ENCODE measurements at places on chromosomes 4 and X.

DNA sequence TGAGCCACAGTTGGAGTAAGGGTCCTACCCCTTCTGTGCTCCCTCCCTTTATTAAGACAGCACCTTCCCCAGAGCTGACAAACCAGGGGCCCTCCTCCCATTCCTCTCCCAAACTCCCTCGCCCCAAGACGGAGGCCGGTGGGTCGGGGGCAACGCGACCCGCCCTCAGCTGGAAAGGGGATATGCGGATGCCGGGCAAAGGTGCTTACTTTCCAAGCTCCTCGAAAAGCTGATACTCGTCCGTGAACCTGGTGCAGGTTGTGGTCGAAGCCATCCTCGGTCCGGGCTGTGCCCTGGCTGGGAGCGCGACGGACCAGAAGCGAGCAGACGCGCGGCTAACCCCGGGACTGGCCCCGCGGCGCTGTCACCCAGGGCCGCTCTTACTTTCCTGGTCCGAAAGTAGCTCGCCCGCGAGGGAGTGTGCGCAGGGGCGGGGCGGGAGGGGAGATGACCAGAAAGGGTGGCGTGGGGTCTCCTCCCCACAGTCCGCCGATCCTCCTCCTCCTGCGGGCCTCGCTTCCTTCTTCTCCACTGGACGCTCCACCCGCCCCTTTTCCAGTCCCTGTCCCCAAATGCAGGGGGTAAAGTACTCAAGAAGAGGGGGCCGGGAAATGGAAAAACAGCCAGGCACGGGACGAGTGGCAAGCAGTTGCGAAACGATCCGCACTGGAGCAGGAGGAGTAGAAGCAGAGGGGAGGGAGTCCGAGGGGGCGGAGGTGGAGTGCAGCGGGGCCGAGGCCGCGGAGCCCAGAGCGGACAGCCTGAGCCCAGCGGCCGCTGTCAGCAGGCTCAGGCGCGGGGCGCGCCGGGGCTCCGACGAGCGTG is 531 bp downstream of the CAMK2D start:
- peak; percentile 64 for DNase-seq

- no peak for DNase-seq
Observed at GRCh38 chrX:150565551-150565950, 2.9 kb upstream of the MTM1 start.

GRCh38 chrX:14051416-14051815 is 21.7 kb upstream of the GEMIN8 start:
- no peak for DNase-seq

- DNase-seq: no peak
Observed at GRCh38 chrX:150548684-150549083, 19.7 kb upstream of the MTM1 start.

GRCh38 chr4:100797791-100798190 is 280.0 kb upstream of the EMCN start:
- no peak for DNase-seq

- no peak for DNase-seq
Observed at GRCh38 chr4:25437926-25438325, 60.9 kb downstream of the ANAPC4 start.

DNA sequence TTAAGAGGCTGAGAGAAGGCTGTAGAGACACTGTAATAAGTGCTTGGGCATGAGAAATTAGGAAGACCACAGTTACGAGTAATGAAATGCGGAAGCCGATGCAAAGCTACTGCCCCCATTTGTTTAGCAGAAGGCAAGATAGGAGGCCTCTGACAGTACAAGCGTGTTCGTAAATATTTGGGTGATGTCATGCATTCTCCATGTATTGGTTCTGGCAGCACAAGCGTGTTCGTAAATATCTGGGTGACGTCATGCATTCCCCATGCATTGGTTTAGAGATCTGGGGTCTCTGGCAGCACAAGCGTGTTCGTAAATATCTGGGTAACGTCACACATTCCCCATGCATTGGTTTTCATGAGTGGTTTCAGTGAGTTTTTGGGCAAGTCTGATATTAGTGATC is 661.5 kb upstream of the FRG1 start:
- no peak for DNase-seq

GRCh38 chr4:15420642-15421041 is 7.2 kb upstream of the C1QTNF7 start:
- no peak for DNase-seq

DNA sequence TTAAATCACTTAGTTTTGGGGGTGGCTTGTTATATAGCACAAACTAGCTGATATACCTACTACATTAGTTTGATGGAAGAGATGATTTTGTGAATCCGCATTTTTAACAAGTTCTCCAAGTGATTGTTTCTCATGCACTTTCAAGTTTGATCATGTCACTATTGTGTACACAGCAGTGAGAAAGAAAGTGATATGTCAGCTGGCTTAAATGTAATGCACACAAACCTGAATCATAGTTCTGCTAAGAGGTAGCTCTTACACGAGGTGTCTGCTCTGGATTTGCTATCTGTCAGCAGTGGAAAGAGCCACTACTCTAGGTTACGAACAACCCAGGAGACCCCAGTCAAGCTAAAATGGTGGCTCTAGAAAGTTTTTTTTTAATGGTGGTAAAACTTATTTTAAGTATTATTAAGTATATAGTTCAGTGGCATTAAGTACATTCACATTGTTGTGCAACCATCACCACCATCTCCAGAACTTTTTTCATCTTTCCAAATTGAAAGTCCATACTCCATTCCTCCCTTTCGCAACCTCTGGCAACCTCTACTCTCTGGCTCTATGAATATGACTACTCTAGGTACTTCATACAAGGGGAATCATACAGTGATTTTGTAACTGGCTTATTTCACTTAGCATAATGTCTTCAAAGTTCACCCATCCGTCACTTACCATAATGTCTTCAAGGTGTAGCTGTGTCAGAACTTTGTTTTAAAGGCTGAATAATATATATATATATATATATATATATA is 147.3 kb downstream of the HS6ST2 start:
- no peak for DNase-seq

GRCh38 chr4:174717828-174718227 is 111.2 kb downstream of the GLRA3 start:
- DNase-seq: no peak

GRCh38 chrX:19177721-19178120 is 55.5 kb upstream of the ADGRG2 start:
- no peak for DNase-seq

GRCh38 chr4:112282860-112283667 is 2.6 kb downstream of the TIFA start:
- no peak for DNase-seq

Measured in stimulated activated naive CD8-positive, alpha-beta T cell treated with anti-CD3 and anti-CD28 coated beads, Interleukin-15, Interleukin-2, amounts not matched to agents 100 U/mL and 50 U/mL, for 24 hours (primary cell).